Adrenal gland (tissue), 19 donors: ENCODE measurements at places on chromosomes 7 and 10.

GRCh38 chr7:113283861-113284260, 165.5 kb upstream of the SMIM30 start:
- no peak for DNase-seq

- DNase-seq = no peak
Observed at GRCh38 chr7:149701495-149702240, 71.7 kb downstream of the ZNF467 start.

- DNase-seq = no peak
Observed at GRCh38 chr7:133121175-133121844, 39.4 kb upstream of the CHCHD3 start.

DNA sequence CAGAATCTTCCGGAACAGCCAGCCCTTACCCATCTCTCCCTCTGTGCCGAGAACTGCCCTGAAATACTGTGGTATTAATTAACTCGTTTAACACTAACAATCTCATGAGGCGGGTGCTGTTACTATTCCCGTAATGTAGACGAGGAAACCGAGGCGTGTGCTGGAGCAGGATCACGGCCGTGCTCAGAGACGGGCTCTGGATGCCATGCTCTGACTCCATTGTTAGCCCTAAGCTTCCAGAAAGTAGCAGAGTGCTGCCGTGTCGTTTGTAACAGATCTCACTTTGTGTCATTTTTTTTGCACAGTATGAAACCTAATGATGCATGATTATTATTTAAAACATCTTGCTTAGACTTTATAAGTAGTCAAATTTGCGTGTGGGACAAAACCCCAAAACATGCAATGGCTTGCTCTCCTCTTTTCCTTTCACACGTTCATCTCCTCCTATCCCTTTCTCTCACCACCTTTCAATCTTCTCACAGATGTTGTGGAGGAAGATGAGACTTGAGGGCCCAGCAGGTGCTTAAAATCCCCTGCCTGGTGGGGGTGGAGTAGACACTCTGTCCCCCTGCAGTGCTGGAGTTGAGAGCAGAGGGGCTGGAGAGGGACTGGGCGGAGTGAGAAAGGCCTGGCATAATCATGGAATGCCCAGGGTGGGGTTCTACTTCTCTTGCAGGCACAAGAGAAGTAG, 482 bp upstream of the ACTR3C start:
- no peak for DNase-seq

GRCh38 chr10:130820880-130821482, 490.5 kb downstream of the TCERG1L start:
- no peak for DNase-seq

DNA sequence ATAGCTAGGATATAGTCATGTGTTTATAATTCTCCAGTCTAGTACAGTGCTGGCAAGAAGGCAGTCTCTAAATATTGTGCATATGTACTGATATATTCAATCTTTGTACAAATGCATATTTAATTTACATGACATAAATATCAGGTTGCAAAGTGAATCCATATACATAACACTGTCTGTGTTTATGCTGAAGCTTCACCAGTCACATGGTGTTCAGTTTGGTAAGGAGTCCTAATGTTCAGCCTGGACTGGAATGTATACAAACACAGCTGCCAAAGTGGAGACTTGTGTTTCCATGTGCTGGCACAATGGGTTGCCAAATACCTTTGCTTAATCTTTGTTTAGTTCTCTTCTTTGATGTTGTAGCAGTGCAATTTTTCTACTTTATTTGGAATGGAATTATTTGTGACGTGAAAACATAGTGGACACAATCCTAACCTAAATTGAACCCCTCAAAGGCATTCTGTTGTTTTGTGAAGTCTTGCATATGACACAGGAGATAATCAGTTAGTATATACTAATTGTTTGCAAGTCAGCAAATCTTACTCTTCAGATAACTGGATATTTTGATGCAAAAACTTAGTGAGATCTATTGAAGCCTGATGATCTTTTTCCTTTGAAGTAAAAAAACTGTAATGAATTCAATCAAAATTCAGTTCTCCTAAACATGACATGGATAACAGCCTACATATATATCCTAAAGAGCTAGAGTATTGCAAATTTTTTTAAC, 17.3 kb upstream of the ARL4A start:
- no peak for DNase-seq

DNA sequence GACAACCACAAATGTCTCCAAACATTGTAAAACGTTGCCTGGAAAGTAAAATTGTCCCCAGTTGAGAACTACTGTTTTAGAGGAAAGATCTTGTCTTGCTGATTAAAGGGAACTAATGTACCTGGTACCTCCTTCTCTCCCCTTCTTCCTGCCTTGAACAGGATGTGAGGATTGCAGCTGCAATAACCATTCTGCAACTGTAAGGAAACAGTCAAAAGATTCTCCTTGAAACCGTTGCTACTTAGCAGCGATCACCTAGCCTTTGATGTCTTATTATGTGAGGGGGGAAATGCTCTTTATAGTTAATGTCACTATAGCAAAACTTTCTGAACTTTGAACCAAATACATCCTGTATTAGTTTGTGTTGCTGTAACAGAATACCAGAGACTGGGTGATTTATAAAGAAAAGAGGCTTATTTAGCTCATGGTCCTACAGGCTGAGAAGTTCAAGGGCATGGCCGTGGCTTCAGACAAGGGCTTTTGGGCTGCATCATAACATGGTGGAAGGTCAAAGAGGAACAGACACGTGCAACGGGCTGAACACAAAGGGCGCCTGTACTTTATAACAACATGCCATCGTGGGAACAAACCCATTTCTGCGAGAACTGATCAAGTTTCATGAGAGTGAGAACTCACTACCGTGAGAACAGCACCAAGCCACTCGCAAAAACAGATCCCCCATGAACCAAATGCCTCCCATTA, 54.2 kb upstream of the PARD3 start:
- no peak for DNase-seq

GRCh38 chr7:7793249-7793648, 74.8 kb upstream of the RPA3 start:
- DNase-seq = no peak

GRCh38 chr7:44415510-44415909, 74.9 kb downstream of the NUDCD3 start:
- DNase-seq = no peak

DNA sequence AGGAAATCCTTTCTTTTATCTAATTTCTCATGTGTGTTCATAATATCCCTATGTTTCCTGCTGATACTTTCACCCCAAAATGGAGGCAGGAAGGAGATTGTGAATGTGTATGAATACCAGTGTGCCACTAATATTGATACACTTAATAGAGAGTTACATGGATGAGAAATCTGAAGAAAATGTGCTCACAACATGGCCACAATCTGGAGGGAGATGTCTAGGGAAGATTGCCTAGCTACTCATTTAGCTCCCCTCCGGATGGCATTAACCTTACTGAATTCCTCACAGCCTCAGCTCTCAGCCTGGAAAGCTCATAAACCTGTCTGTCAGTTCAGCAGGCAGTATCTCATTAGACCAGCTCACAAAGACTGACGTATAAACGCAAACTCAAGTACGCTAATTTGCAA, 23.4 kb upstream of the DMTF1 start:
- no peak for DNase-seq

GRCh38 chr7:6393667-6394056, 54.1 kb downstream of the DAGLB start:
- no peak for DNase-seq

GRCh38 chr10:118610577-118610976, 15.1 kb upstream of the PRLHR start:
- DNase-seq = no peak

DNA sequence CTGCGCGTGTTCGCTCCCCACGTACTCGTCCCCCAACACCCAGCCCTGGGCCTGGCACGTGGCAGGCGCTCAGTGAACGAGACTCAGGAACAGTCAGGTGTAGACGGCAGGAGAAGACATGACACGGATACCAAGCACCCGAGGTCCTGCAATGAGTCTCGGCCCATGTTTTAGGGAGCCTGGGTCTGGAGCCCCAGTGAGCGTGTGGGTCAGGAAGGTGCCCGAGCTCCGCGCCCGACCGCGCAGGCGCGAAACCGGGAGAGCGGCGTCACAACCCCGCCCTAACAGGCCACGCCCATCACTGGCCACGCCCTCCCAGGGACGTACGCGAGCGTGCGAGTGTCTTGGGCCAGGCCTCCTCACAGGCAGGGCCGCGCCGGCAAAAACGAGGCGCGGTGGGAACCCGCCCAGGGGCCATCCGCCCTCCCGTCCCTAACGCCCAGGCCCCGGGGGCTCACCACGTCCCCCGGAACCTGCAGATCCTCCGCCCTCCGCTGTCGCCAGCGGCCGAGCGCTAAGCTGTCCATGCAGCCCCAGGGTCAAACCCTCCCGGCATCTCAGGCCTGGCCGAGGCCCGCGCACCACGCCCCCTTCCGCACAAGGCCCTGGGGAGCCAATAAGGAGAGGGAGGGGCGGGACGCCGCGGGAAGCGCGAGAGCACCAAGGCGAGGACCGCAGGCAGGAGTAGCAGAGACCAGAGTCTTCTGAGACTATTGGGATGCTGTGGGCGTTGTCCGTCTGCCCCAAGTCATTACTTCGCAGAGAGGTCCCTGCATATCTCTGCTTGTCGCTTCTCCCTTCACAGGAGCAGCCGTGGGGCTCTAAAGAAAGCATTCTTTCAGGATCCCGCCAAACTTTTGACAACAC, at the start of gene C10orf143:
C10orf143 (minus strand) TSS at position 585 of the 867 bp plus-strand sequence; CDS start at position 527, 58 bp downstream.
- peak; percentile 99 for DNase-seq

GRCh38 chr7:836429-836828, 4.2 kb downstream of the SUN1 start:
- DNase-seq = peak; percentile 38

DNA sequence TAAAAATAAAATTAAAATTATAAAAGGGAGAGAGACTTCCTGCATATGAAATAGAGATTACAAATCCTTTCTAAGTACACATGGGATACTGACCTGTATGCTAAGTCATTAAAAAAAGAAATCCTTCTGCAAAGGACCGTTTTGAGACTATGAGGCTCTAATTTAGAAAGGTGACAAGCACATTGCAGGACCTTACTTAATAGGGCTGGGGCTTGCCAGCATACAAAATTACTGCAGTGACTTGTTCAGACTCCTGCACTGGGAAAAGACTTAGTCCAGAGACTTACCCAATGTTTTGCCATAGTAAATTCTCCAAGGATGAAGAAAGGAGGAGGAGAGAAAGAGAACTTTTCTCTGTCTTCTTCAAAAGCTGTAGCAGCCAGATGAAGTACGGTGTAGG, 193.6 kb downstream of the KCNMA1 start:
- no peak for DNase-seq

DNA sequence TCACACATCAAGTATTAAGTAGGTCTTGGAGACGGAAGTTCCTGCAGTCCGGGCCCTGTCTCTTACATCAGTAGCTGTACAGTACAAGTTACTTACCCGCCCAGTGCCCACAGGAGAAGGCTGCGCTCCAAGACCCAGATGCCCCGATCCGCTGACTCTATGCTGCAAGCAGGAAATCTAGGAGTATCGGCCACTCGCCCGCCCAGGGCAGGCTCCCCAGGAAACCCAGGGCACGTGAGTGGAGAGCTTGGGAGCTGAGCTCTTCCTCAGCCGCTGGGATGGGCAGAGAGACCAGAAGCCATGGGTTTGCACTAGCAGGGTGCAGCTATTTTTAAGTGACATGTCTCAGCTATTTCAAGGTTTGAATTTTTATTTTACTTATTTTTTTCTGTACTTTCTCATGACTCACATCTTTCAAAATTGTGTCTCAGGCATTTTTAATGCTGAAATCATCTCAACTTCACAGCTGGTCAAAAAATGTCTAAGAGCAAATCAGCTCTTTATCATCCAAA, 1.9 kb upstream of the GPER1 start:
- DNase-seq = no peak

- no peak for DNase-seq
Observed at GRCh38 chr7:69619635-69620034, 21.4 kb downstream of the AUTS2 start.

GRCh38 chr7:24956021-24956420, 24.0 kb downstream of the OSBPL3 start:
- DNase-seq = no peak

DNA sequence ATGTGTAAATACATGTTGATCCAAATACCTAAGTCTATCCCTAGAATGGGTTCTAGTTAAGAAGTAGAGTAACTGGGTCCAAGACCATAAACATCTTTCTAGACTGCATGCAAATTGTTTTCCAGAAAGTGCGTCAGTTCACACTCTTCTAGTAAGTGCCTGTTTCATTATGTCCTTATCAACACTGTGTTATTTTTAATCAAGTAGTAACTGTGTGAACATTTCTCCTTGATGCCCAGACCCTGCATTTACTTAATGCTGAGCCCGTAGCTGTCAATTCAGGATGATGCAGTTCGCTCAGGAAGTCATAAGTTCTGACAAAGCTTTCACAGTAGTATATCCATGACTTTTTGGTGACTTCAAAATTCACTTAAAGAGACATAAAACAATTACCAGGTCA, 374.8 kb downstream of the OTUD1 start:
- no peak for DNase-seq

- no peak for DNase-seq
Observed at GRCh38 chr7:157300369-157300825, 36.4 kb upstream of the DNAJB6 start.

DNA sequence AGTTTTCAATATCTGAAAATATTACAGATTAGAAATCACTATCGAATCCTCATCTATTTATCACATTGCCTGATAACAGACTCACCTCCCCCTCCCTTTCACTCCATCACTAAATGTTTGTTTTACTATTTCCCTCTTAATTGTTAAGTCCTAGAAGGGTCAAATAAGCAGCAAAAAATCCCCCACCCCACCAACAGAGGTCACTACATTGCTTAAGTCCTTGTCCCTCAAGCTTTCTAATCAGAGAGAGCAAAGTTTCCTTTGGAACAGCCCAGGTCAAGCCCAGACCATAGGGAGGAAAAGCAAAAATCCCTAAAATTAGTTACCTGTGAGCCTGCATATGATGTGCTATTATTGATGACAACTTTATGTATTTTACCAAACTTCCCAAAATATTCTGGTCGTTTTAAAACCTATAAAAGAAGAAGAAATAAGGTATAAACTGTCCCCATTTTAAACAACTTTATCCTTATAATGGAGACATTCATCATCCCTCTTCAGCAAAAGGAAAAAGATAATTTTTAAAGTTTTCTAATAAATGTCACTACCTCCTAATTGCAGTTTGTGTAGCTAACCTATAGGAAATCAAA, 95.0 kb downstream of the CNOT4 start:
- DNase-seq = peak; percentile 34

- no peak for DNase-seq
Observed at GRCh38 chr7:42913591-42913990, 1.7 kb upstream of the C7orf25 start.

DNA sequence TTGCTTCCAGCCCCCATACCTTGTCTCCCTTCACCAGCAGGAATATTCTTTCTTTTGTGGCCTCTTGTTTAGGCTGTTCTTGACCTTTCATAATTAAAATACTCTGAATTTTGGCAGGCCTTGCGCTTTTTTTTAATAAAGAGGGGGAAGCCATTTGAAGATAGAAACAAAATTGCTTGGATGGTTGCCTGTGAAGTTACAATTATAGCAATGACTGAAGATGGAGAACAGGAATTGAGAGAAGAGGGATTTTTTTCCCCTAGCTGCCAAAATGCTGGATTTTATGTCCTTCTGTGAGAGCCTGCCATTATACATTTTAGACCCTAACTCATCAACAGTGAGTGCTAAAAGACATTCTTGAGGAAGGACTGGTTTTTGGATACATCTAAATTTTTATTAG, 24.8 kb downstream of the FGFBP3 start:
- no peak for DNase-seq

- no peak for DNase-seq
Observed at GRCh38 chr7:80671744-80672143, 33.3 kb downstream of the CD36 start.
